ENCODE measurements at places on chromosomes 1 and 21.

DNA sequence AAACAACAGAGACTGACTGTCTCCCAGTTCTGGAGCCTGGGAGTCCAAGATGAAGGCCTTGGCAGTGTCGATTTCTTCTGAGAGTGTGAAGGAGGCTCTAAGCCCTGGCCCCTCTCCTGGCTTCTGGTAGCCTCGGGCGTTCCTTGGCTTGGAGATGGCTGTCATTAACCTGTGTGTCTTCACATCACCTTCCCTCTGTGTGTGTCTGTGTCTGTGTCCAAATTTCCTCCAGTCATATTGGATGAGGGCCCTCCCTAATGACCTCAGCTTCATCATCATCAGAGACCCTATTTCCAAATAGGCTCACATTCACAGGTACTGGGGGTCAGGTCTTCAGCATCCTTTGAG, 138.3 kb downstream of the TOMM20 start:
- no peak for DNase-seq

- no peak for DNase-seq
Measured at GRCh38 chr1:118564961-118565703, 380.1 kb upstream of the SPAG17 start.

- DNase-seq = no peak
Measured at GRCh38 chr1:223718850-223719249, 6.5 kb downstream of the CAPN2 start.

DNA sequence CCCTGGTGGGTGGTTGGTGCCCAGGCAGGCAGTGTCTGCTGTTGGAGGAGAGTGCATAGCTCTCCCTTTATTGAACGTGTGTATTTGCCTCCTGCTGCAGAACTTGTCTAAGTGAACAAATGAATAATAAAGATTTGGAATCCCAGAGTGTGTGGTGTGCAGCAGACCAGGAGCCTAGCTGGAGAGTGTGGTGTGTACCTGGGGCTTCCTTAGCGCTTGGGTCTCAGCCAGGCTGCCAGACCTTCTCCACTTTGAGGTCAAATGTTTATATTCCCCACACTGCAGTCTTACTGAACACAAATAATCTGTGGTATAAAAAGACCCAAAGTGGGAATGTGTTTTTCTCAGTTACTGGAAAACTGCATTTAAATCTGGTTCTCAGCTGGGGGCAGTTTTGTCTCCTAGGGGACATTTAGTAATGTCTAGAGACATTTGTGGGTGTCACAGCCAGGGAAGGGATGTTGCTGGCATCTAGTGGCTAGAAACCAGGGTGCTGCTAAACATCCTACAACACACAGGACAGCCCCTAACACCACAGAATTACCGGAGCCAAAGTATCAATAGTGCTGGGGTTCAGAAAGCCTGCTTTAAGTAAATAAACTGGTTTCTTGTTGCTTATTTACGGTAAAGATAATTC, 23.6 kb downstream of the SLC37A1 start:
- DNase-seq = no peak

DNA sequence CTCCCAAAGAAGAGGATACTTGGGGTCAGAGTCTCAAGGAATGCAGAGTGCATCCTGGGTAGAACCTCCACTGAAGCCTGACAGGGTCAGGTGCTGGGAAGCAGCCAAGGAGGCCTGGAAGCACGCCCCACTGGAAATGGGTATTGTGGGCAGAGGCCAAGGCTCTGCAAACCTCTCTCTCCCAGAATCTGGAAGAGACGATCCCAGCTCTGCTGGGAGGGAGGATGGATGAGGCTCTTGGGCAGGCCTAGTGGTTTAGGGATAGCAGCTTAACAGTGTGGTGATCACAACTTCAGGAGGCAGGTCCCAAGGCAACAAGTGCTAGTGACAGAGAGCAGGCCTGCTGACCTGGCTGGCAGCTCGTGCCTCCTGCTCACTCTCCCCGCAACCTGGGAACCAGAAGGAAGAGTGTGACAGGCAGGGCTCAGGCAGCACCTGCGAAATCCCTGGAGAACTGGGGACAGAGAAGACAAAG, 641.0 kb downstream of the PLPP3 start:
- no peak for DNase-seq

DNA sequence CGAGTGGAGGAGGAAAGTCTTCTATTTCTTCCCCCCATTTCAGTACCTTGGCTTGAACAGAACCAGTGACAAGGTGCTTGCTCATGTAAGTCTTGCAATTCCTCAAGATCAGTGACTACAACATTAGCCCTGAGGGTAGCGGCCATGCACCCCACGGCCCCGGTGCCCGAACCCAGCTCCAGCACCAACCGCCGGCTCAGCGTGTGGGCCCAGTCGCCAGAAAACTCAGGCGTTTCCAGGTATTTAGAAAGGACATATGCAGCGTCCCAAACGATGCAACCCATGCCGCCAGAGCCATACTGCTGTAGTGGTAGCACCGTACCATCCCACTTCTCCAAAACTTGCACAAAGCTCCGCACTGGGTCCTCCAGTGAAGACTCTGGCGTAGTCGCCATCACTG, 11.2 kb upstream of the MANEAL start:
- no peak for DNase-seq

GRCh38 chr1:91604632-91605031, 104.0 kb downstream of the CDC7 start:
- no peak for DNase-seq

DNA sequence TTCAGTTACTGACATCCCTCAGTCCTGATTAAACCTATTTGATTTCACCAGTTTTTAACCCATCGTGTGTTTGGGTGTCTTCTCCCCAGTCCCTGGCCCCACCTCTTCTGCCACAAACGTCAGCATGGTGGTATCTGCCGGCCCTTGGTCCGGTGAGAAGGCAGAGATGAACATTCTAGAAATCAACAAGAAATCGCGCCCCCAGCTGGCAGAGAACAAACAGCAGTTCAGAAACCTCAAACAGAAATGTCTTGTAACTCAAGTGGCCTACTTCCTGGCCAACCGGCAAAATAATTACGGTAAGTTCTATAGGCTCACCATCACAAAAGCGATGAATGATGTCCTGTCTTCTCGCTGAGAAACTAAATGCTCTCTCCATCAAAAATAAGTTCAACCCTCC, 28.7 kb downstream of the NBPF3 start:
- no peak for DNase-seq

DNA sequence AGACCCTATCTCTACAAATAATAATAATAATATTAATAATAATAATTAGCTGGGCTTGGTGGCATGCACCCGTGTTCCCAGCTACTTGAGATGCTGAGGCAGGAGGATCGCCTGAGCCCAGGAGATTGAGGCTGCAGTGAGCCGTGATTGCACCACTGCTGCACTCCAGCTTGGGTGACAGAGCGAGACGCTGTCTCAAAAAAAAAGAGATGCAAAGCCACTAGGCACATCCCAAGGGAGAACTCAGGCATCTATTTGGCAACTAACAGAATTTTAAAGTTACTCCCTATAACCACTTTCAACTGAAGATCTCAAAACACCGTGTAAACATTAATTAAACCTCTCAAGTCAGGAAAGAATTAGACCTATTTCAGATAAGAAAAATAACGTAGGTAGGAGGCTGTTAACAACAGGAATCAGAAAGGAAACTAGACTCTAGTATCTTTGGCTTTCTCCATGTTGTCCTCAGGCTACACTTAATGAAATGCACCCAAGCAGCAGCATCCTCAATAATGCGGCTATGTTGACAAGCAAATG, 3.7 kb downstream of the RNF19B start:
- DNase-seq = no peak

DNA sequence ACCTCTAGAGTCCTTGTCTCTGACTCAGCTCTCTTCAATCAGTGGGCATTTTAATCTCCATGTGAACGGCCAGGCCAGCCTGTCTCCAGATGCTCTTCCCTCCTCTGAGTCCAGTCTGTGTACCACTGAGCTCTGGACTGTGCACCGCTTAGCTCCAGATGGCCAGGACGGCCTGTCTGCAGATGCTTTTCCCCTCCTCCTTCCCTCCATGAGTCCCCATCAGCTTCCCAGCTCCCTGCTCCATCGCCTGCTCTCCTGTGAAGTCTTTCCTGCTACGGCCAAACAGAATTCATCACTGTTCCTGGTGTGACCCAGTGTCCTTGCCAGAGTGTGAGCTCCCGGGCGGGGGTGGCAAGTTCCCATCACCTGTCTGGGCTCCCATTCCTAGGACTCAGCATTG, 42.0 kb downstream of the STUM start:
- DNase-seq = no peak

GRCh38 chr1:205656236-205656635, 24.1 kb downstream of the SLC45A3 start:
- no peak for DNase-seq

- DNase-seq = no peak
Measured at GRCh38 chr1:6848816-6849215, 63.6 kb downstream of the CAMTA1 start.

DNA sequence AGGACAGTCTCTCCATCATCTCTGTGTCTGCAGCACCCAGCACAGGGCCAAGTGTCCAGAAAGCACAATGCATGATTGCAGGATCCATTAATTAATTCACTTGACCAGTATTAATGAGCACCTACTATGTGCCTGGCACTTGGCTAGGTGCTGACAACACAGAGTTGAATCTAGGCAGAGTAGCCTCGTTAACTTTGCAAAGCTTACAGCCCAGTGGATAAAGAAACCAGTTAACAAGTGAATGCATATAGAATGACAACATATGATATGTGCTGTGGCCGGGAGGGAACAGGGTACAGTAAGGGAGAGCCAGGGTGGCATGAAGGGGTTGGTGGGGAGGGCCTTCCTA, 10.9 kb downstream of the SLC1A7 start:
- no peak for DNase-seq

DNA sequence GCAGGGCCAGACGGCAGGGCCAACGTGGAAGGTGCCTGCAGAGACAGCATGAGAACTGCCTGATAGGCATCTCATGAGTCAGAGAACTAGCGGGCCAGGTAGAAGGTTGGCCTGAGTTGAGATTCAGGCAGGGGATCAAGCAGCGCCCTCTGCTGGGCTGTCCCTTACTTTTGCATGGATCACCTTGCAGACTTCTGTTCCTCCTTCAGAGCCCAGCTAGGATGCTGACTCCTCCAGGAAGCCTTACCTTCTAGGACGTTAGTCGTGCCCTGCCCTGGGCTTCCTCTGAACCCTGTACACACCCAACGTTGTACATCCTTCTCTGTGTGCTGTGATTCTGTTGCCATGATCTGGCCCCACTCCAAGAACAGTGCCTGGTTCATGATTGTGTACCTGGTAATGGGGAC, 231.3 kb upstream of the VAMP3 start:
- DNase-seq = no peak

DNA sequence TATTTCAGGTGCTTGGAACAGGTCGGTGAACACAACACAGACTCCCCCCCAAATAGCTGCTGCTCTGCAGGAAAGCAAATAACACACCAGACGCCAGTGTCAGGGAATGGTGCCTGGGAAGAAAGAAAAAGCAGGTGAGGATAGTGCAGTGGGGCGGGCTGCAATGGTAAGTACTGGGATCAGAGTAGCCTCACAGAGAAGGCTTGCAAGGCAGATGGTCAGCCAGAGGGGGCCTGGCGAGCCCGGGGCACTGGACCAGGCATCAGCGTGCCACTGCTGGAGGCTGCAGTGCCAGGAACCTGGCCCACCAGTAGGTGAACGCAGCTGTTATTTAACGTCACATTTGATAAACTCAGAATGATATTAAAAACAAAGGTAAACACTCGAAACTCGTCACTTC, 60.0 kb downstream of the POFUT2 start:
- no peak for DNase-seq

- no peak for DNase-seq
Measured at GRCh38 chr1:63886340-63886739, 112.5 kb downstream of the ROR1 start.

- DNase-seq = no peak
Measured at GRCh38 chr1:224226849-224227502, 43.9 kb downstream of the DEGS1 start.

DNA sequence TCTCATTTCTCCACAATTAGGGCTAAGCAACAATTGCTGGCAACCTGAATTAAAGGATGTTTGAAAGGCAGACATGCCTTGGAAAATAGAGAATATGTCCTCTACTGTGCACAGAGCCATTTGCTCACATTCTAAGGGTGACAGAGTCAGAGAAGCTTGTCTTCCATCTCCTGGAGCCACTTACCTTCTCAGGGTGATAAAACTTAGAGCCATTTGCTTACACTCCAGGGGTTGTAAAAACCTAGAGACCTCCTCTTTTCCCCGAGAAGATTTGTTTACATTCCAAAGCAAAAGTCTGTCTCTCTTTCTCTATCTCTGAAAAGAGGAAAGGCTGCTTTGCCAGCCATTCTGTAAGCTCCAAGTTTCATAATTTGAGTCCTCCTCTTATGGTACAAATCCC, 61.3 kb downstream of the LBR start:
- no peak for DNase-seq

GRCh38 chr21:37987668-37988067, 71.4 kb upstream of the KCNJ6 start:
- no peak for DNase-seq

- DNase-seq = no peak
Measured at GRCh38 chr1:69611316-69611715, 43.6 kb downstream of the LRRC7 start.

GRCh38 chr1:238489006-238489405, 598.3 kb upstream of the ZP4 start:
- no peak for DNase-seq

DNA sequence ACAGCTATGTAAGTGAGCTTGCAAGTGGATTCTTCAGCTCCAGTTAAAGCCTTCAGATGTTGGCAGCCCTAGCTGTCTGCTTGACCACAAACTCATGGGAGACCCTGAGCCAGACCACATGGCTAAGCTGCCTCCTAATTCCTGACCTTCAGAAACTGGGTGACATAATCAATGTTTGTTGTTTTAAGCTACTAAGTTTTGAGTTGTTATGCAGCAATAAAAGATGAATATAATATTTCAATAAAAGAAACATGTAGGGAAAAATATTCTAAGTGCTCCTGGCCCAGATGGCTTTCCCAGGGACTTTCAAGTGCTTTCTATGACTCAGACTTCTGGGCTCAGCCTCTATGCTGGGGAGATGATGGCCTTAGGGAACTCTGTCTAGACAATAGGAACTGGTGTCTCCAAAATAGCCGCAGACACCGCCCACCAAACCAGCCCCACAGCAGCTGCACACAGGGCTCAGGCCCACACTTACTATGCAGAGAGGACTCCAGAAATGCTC, 20.3 kb upstream of the AZIN2 start:
- no peak for DNase-seq

- no peak for DNase-seq
Measured at GRCh38 chr1:227447531-227447990, 115.8 kb upstream of the ZNF678 start.

- no peak for DNase-seq
Measured at GRCh38 chr1:32239337-32239736, 7.7 kb upstream of the FAM167B start.

GRCh38 chr1:23936481-23937176, 23.0 kb upstream of the PNRC2 start:
- DNase-seq = no peak

GRCh38 chr1:98975113-98975512, 29.5 kb downstream of the PLPPR5 start:
- DNase-seq = no peak

DNA sequence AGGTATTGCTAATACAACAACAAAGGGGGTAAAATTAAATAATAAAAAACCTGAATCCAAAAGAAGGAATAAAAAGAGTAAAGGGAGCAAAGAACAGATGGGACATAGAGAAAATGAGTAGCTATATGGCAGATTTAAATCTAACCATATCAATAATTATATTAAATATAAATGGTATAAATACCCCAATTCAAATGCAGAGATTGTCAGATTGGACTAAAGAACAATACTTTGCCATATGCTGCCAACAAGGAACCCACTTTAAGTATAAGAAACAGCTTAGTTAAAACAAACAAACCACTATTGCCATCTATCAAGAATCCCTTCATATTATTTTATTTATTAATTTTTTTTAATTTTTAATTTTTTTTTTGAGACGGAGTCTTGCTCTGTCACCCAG, 86.8 kb downstream of the MT1HL1 start:
- no peak for DNase-seq

Data from stimulated activated CD4-positive, alpha-beta T cell treated with anti-CD3 and anti-CD28 coated beads, TNF-alpha, amount 100 ng/mL, for 4 hours (primary cell).